ENCODE measurements at places on chromosomes 2 and 18.

DNA sequence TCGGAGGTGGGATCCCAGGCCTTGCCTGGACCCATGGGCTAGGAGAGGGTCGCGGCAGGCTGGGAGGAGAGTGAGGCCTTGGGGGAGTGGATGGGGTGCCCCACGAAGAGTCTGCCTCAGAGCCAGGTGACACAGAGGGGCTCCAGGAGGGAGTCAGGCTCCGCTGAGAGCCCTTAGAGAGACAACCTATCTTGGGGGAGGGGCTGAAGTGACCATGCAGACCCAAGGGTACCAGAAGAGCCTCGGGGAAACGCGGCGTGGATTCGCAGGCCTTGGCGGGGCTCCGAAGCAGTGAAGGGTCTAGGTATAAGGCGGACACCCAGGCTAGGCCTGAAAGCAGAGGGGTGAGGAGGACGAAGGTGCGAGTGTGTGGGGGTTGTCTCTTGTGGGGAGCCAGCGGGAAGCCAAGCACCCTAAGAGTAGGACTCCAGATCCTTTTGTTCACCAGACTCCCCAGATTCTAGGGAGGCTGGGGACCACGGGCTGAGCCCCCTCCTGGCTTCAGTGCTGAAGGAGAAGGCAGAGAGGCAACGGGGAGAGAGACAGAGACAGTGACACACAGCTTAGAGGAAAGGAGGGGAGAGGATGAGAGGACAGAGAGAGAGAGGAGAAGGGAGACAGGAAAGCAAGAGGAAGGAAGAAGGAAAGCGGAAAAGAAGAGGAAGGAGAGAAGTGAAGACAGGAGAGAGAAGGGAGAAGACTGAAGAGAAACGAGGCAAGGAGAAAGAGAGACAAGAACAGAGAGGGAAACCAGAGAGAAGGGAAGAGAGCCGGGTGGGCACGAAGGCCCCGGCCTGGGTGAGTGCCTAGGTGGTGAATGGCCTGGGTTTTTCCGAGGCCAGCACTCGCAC, 1.1 kb upstream of the HOXD11 start:
- no peak for DNase-seq

- no peak for DNase-seq
These were observed 28.0 kb downstream of the SULT1C2 start for GRCh38 chr2:108316461-108317258.

DNA sequence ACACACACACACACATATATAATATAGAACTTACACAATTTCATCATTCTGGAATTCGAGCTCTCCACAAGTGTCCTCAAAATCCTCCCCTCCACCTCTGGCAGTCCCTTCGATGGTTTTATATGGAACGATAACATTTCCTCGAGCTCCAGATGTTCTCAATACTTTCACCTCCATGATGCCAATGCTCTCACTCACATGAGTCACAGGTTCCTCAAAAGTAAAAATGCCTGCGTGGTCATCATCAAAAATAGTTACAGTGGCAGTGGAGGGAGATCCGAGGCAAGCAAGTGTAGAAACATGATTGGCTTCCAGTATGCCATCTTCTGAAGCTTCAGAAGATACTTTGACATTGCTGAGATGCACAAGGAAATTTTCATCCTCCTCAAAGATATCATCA, 23.5 kb downstream of the SLC8A1 start:
- no peak for DNase-seq

- DNase-seq, result peak; percentile 58
These were observed 128.7 kb upstream of the L3MBTL4 start for GRCh38 chr18:6543330-6543908.

DNA sequence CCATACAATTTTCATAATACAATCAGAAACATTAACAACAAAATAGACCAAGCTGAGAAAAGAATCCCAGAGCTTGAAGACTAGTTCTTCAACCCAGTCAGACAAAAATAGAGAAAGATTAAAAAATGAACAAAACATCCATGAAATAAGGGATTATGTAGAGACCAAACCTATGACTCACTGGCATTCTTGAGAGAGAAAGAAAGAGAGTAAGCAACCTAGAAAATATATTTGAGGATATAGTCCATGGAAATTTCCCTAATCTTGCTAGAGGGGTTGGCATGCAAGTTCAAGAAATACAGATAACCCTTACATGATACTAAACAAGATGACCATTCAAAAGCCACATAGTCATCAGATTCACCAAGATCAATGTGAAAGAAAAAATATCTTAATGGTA, 281.7 kb downstream of the CCDC85A start:
- DNase-seq, result no peak

- no peak for DNase-seq
These were observed 1.2 kb downstream of the MYL12A start for GRCh38 chr18:3248658-3249359.

GRCh38 chr2:189609853-189610252, 29.3 kb upstream of the SLC40A1 start:
- DNase-seq, result no peak

DNA sequence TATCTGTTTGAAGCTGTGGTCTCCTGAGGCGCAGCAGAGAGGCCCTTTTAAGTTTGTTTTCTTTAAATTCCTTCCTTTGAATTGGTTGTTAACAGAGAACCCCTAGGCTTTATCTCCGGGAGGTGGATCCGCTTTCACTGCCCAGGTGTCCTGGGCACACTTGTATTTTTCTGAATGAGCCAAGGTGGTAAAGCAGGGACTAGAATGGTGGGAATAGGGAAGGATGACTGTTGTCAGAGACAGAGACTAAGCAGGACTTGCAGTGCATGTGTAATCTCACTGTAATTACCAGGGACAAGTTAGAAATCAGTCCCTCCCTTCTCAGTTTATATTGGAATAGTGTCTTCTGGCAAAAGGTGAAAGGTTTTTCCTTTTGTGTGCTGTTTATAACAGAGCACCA, 72.8 kb downstream of the PHLPP1 start:
- no peak for DNase-seq

- no peak for DNase-seq
These were observed 93.8 kb downstream of the SCG2 start for GRCh38 chr2:223508372-223508771.

DNA sequence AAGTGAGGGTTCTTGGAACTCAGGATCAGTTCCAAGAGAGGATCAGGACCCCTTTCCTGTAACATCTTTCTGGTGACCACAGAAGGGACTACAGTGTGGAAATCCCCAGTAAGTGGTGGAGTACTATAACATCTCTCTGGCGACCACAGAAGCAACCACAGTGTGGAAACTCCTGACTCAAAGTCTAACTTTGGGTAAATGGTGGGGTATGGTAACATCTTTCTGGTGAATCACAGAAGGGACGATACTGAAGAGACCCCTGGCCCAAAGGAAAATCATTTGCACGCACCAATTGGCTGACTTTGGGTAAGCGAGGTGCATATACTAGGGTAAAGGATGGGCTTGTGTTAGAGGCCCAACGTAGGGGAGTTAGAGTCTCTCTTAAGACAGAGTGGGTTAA, 56.3 kb upstream of the GULP1 start:
- DNase-seq, result no peak

GRCh38 chr2:46252891-46253659, 44.1 kb upstream of the EPAS1 start:
- DNase-seq, result peak; percentile 62

- no peak for DNase-seq
These were observed 43.6 kb upstream of the SLC14A2 start for GRCh38 chr18:45571714-45572113.

GRCh38 chr2:124575497-124575896, 550.4 kb downstream of the CNTNAP5 start:
- no peak for DNase-seq

- no peak for DNase-seq
These were observed 6.7 kb downstream of the BCL2 start for GRCh38 chr18:63312737-63313395.

- DNase-seq, result no peak
These were observed 143.2 kb downstream of the DDX1 start for GRCh38 chr2:15734674-15735483.

GRCh38 chr2:215606219-215606618, 170.4 kb upstream of the FN1 start:
- DNase-seq, result no peak

DNA sequence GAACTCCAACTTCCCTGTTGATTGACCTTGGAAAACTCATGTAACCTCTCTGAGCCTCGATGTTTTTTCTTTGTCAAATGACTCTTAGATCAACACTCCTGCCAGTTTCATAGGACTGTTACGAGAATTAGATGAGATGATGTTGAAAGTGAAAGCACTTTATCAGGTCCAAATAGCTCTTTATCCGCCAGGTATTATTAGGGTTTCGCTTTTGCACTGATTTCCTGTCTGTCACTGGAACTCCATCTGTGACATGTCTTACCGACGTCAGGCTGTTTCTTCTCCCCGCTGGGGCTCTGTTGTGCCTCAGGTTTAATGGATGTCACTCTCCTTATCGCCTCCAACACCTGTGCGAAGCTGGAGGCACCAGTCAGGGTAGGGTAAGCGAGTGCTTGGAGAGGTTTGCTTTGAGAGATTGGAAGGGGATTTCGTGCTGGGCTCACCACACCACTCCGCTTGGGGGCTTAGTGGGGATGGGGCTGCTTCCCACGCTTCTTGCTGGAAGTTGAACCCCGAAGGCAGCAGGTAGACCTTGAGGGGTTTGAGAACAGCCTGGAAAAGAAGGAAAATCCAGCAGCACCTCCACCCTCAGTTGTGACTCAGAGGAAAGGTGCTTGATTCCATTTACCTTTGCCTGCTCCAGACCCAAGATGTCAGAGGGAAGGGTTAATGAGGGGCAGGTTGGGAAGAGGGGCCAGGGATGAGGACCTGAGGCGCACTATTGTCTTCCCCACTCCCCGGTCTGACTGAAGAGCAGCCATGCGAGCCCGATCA, 4.3 kb downstream of the GAD1 start:
- DNase-seq, result no peak

GRCh38 chr2:197285361-197285760, 25.2 kb downstream of the ANKRD44 start:
- no peak for DNase-seq

- DNase-seq, result no peak
These were observed 134.5 kb downstream of the MEIS1 start for GRCh38 chr2:66569321-66569851.

DNA sequence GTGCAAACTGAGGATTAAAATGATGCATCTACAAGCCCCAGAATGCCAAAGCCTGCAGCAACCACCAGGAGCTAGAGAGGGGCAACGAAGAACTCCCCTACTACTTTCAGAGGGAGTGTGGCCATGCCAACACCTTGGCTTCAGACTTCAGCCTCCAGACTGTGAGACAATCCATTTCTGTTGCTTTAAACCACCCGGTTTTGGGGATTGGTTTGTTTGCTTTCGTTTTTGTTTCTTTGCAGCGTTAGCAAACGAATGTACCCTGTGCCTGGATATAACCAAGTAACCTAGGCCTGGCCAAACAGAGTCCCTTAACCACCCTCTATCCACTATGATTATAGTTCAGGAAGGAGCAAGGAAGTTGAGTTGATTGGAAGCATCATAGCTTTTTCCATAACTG, 171.2 kb upstream of the NCK2 start:
- DNase-seq, result no peak

GRCh38 chr2:35530615-35531135, 824.9 kb upstream of the CRIM1 start:
- no peak for DNase-seq

DNA sequence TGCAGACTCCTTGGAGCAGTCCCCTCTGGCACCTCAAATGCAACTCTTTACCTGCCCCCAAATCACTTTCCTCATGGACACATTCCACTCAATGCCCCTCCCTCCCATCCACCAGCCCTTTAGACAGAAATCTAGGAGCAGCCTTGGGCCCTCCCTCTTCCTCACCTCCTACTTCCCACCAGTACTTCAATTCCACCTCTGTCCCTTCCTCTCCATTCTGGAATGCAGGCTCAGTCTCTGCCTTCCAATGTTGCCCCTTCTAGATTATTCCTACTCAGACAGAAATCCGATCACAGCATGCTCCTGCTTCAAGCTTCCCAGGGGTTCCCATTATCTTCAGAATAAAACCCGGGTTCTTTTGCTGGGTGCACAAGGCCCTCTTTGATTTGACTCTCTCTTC, 62.1 kb downstream of the MTHFD2 start:
- DNase-seq, result no peak

GRCh38 chr18:73563901-73564472, 583.6 kb downstream of the FBXO15 start:
- DNase-seq, result no peak

DNA sequence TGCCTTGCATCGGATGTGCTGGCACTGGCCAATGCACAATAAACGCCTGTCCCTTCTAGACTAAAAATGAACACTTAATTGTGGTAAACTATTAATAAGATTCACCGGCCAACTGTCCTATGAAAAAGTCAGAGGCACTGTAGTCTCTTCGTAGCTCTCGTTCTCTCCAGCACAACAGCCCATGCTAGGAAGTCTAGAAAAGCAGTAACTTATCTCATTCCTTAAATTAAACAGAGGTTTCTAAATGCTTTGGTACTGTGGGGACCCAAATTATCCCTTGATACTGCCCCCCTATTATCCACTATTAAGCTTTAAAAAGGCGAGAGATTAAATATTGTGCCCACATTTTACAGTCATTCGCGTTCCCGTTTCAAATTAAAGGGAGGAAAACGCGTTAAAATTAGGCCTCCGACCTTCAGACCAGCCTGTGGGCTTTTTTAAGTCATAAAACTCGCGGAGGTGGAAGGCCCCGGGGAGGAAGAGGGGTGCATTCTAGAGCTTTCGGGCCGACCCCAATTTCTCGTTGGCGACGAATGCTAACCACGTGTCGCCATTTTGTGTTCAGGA, 1.5 kb upstream of the PCBP1 start:
- DNase-seq, result no peak

- DNase-seq, result no peak
These were observed 427.9 kb downstream of the PLCL1 start for GRCh38 chr2:198232281-198232680.

- DNase-seq, result no peak
These were observed 1072.4 kb downstream of the RPIA start for GRCh38 chr2:89763581-89764485.

GRCh38 chr2:170975943-170976270, 46.9 kb downstream of the GORASP2 start:
- no peak for DNase-seq

DNA sequence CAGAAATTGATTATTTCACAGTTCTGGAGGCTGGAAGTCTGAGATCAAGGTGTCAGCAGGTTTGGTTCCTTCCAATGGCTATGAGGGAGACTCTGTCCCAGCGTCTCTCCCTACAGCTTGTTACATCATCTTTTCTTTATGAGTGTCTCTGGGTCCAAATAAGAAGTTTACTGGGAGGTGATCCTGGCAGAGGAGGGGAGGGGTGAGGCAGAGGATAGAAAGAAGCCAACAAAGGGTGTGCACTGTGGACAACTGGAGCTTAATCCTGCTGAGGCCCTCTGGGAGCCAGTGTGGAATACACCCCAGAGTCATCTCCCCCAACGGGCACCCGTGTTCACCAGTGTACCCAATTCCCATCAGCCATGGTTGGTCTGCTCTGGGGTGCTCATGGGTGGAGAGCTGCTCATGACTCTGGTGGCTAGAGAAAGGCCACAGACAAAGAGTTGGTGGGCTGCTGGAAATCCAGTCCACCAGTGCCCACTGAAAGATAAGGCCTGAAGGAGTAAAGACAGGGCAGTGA, 57.5 kb upstream of the CTLA4 start:
- no peak for DNase-seq

DNA sequence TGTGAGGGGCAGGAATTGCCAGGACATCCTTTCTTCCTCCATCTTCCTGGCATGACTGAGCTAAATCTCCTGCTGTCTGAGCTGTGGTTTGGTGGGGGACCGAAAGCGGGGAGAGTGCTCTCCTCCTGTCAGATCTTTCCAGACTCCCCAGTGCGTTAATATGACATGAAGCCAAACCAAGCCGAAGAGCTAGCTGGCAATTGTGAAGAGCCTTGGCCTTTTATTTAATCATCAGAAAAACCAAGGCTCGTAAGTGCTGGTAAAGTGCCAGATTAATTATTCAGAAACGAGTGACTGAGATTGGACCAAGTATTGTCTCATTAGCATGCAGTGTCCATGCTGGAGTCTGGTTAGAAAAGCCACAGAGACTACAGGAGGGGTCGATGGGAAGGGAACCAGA, 14.5 kb upstream of the LRPPRC start:
- no peak for DNase-seq

Measured in right forelimb (tissue), 1 donor.